ENCODE measurements at places on chromosomes 1 and 21. TPM values are rescaled to one million over a fixed set of nuclear protein-coding genes. Genes with fewer than 3 reads are reported as not detected.

YARS1 gene
- 136 TPM for total RNA-seq

RGSL1 gene
- total RNA-seq = not detected

KIF2C gene
- 82.2 TPM for total RNA-seq

OR6N1 gene
- total RNA-seq = not detected

DSCAM gene
- total RNA-seq = 0.02 TPM

HPCAL4 gene
- total RNA-seq = 0.74 TPM

OR2L8 gene
- total RNA-seq = not detected

KRTAP19-1 gene
- not detected for total RNA-seq

OXCT2 gene
- total RNA-seq = 0.35 TPM

LRRC7 gene
- 0.10 TPM for total RNA-seq

SLC45A1 gene
- total RNA-seq = not detected

ILDR2 gene
- 7.0 TPM for total RNA-seq

WNT9A gene
- total RNA-seq = 0.37 TPM

HCN3 gene
- not detected for total RNA-seq

BLACAT1 gene
- total RNA-seq = 0.89 TPM

FCN3 gene
- not detected for total RNA-seq

BSDC1 gene
- 47.0 TPM for total RNA-seq

GBP4 gene
- total RNA-seq = 1.0 TPM

PLA2G2E gene
- total RNA-seq = not detected

BECN2 gene
- total RNA-seq = not detected

SMIM1 gene
- not detected for total RNA-seq

MMEL1 gene
- not detected for total RNA-seq

PDZK1IP1 gene
- total RNA-seq = not detected

POU3F1 gene
- total RNA-seq = not detected

RGS7 gene
- total RNA-seq = not detected

FLG2 gene
- not detected for total RNA-seq

TAS1R1 gene
- not detected for total RNA-seq

KLHDC8A gene
- total RNA-seq = not detected

AMY1A gene
- not detected for total RNA-seq

CPTP gene
- total RNA-seq = 12.0 TPM

SLAMF9 gene
- 2.2 TPM for total RNA-seq

TEX50 gene
- total RNA-seq = not detected

GRIK1 gene
- total RNA-seq = not detected

NGF gene
- not detected for total RNA-seq

PADI2 gene
- total RNA-seq = 0.12 TPM

RGS4 gene
- total RNA-seq = 0.25 TPM

PRR9 gene
- total RNA-seq = not detected

OR4F16 gene
- not detected for total RNA-seq

METTL18 gene
- 8.5 TPM for total RNA-seq

UQCRHL gene
- 4.9 TPM for total RNA-seq

LAX1 gene
- not detected for total RNA-seq

FCRL2 gene
- not detected for total RNA-seq

ATP6V1G3 gene
- not detected for total RNA-seq

CAMSAP2 gene
- total RNA-seq = 19.5 TPM

NEK2 gene
- 37.0 TPM for total RNA-seq

PRKAA2 gene
- 2.2 TPM for total RNA-seq

CADM3 gene
- 10.1 TPM for total RNA-seq

HHIPL2 gene
- total RNA-seq = 20.9 TPM

AVPR1B gene
- total RNA-seq = not detected

DSTYK gene
- total RNA-seq = 5.1 TPM

Measured in H4 (cell line).